Activated CD8-positive, alpha-beta T cell treated with anti-CD3 and anti-CD28 coated beads for 36 hours (primary cell): ENCODE measurements at places on chromosomes 6 and 20. TPM values are rescaled to one million over a fixed set of nuclear protein-coding genes. Genes with fewer than 3 reads are reported as not detected.

The LTB gene
- total RNA-seq: 368 TPM

The XKR7 gene
- not detected for total RNA-seq

The GHRH gene
- not detected for total RNA-seq

The TAP1 gene
- total RNA-seq: 211 TPM

The GSTA2 gene
- not detected for total RNA-seq

The COL11A2 gene
- 1.4 TPM for total RNA-seq
